H9 (cell line): ENCODE measurements at places on chromosomes 6 and 20. TPM values are rescaled to one million over a fixed set of nuclear protein-coding genes. Genes with fewer than 3 reads are reported as not detected.

DNA sequence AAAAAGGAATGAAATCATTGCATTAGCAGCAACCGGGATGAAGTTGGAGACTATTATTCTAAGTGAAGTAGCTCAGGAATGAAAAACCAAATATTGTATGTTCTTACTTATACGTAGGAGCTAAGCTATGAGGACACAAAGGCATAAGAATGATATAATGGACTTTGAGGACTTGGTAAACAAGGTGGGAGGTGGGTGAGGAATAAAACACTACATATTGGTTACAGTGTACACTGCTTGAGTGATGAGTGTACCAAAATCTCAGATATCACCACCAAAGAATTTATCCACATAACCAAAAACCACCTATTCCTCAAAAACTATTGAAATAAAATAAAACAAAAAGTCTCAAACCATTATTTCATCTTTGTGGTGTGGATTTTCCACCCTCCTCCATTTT is 593.5 kb downstream of the TENT5A start:
- DNase-seq: no peak

DNA sequence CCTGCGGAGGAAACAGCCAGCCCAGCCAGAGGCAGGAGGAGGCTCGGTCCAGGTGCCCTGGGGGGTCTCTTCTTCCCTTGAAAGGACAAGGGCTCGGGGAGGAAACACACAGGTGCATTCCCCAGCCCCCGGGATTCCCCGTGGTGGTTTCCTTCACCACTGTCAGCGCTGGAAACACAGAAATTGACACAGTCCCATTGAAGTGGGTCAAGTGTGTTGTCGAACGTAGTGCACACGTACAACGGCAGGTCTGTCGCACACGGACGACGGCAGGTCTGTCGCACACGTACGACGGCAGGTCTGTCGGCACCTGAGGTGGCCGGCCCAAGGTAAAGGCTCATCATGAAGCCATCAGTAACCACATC is 80.9 kb downstream of the DLL1 start:
- DNase-seq: no peak

DNA sequence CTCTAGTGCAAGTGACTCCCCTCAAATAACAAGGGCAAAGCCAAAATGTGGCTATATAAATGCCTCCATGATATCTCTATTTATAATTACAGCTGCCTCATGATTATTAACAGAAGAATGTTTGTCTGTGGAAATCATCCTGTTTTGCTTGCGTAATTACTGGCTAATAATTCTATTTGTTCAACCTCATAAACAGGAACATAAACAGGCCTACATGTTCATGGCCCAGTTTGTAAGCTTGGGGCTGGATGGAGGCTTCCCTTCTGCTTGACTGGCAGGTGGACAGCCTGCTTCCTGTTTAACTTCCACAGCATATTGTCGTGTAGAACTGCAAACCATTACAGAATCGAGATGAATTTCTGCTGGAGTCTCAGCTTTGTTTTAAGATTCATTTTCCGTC is 766.0 kb upstream of the MAP3K7 start:
- DNase-seq: no peak

- no peak for DNase-seq
Observed at GRCh38 chr6:119328892-119329793, 20.4 kb downstream of the MAN1A1 start.

DNA sequence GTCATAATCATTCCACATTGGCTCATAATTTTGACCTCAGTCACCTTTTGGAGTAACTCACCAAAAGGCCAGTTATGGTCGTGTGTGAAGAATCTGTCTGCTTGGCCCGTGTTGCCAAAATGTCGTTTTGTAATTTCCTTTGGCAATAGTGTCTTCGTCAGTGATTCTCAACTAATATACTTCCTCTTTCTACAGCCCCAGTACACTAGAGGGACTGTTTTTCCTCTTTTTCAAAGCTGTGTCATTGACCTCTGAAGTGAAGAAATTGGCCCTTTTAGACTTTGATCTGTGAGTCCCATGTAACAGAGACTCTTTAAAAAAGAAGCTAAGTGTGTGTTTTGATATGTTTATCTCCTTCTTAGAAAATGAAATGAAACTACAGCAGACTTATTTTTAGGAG is 5.2 kb downstream of the FOXO3 start:
- DNase-seq: no peak

DNA sequence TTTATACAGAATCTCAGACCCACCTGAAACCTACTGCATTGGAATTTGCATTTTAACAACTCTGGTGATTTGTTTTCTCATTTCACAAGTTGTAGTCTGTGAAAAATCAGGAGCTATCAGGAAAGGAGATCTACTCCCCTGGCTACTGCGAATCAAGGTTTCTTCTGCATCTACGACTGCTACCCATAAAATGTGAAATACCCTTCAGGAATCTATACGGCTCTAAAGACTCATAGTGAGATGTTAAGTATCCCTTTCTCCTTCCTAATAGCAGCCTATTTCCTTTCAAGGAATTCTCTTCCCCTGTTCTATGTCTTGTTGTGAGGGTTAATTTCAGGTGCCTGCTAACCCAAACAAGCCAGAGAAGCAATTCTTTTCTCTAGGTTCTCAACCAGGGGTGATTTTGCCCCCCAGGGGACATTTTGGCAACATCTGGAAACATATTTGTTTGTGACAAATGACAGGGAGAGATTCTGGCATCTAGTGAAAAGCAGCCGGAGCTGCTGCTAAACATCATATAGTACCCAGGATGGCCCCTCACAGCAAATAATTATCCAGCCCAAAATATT is 26.3 kb downstream of the WFDC3 start:
- no peak for DNase-seq

- DNase-seq: no peak
Observed at GRCh38 chr6:163490826-163491577, 76.5 kb downstream of the QKI start.

The BPI gene
- not detected in 2 replicates for total RNA-seq
